D341Med (cell line): ENCODE measurements at places on chromosomes 6 and 20.

DNA sequence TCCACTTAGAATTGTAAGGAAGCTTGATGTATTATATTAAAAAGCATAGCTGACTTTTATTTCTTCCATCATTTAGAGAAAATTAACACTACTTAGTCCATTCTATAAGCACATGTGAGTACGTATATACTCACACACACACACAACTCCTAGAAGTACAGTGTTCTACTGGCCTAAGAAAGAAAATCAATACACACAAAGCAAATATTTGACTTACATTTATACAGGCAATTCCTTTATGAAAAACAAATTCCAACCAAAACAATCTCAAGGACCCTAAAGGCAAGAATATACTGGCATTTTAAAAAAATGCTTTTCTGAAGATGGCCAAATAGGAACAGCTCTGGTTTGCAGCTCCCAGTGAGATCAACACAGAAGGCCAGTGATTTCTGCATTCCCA is 71.9 kb downstream of the NRSN1 start:
- no peak for DNase-seq

GRCh38 chr6:169189686-169190085 is 64.0 kb downstream of the THBS2 start:
- DNase-seq, result no peak

GRCh38 chr6:117564681-117565080 is 37.6 kb downstream of the GOPC start:
- no peak for DNase-seq

GRCh38 chr6:28597924-28598722 is 72.4 kb downstream of the GPX5 start:
- DNase-seq, result peak; percentile 52

DNA sequence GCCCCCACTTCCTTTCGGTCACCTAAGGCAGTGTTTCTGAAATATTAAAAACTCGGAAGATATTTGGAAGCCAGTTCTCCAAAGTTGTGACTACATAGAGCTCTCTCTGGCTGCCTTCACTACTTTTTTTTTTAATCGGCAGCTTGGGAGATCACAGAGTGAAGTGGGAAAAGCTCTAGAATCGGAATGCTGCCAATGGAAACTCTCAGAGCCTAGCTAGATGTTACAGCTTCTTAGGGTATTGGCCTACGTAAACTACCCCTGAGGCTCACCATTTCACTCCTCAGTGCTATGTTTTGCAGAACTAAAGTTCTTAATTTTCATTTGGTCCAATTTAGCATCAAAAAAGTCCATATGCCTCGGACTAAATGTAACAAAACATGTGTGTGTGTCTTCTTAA is 14.5 kb downstream of the SERPINB1 start:
- DNase-seq, result no peak

DNA sequence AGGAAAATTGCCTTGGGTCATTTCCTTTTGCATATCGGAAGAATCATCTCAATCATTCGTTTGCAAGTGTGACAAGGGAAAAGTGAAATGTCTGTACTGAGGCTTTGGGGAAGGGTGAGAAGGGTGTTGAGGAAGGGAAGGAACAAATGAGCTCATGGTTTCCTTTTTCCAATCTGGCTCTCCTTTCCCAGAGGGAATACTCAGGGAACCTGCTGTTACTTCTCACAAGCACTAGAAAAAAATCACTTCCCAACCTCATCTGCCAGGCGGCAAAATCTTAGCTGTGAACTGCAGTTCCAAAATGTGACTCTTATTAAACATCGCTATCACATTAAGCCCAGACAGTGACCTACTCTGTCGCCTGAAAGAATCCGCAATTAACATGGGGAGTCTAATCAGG is 258.1 kb downstream of the ZNF217 start:
- no peak for DNase-seq

- no peak for DNase-seq
Observed at GRCh38 chr20:3885715-3886114, 3.5 kb upstream of the PANK2 start.

DNA sequence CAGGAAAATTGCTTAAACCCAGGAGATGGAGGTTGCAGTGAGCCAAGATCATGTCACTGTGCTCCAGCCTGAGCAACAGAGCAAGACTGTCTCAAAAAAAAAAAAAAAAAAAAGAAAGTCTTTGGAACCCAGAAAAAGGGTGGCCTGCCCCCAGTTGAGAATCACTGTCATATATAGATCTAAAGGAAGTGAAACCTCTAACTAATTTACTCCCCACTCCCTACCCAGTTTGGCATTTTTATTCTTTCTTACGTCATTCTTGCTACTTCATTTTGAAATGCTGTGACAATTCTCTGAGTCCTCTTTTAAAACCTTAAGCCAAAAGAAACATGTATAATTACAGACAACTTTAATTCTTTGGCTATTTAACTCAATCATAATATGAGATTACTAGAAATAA is 254.8 kb downstream of the CDC5L start:
- no peak for DNase-seq
